ENCODE measurements at places on chromosomes 2 and 18. TPM values are rescaled to one million over a fixed set of nuclear protein-coding genes. Genes with fewer than 3 reads are reported as not detected.

DNA sequence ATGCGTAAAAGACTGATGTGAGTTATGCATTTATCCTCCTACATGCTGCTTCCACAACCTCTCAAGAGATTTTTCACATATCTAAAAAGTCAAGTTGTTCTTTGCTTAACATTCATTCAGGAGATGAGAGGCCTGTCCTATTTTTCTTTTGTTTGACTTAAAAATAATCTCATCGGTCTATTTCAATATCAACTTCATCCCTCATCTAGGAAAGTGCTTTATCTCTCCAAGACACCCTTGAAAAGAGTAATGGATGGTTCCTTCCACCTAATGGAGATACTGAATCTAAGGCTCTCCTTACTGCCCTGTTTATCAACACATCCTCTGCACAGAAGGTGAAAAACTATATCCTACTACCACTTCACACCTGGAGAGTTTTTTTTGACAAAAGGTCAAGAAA lies 2.4 kb downstream of the NFE2L2 start:
- no peak for DNase-seq

- no peak for DNase-seq
Observed at GRCh38 chr2:198901894-198902293, 555.8 kb downstream of the SATB2 start.

DNA sequence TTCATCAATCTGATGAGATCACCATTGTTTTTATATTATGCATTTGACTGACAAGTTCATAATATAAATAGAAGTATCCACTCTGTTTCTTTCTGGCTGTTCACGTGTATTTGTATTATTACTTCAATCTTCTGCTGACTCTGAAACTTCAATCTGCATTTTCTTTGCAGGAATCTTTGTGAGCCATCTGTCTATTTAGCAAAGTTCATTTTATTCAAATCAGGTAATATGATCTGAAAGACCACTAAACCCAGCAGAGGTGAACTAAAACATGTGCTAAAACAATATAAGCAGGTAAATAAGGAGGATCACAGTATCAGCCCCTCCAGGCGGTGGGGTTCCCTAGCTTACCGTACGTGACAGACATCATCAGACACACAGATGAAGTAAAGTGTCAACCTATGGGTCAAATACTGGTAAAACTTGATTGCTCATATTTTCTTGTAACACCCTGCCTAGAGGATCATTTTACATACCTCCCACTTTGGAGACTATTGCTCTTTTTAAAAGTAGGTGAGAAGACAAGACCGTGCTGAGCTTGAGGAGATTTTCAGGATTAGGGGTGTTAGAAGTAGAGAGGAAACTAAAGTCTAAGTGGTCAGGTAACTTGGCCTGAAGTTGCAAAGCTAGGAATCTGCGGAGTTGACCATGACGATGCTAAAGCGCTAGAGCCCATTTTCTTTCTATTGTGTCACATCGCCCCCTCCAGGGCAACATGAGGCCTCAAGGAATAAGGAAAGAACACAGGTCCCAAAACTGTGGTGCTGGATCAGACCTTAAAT lies 9.0 kb downstream of the DTNB start:
- DNase-seq, result peak; percentile 71

GRCh38 chr2:112137516-112138158 lies 548 bp upstream of the FBLN7 start:
- DNase-seq, result peak; percentile 57

GRCh38 chr2:170224692-170225294 lies 46.8 kb downstream of the MYO3B start:
- DNase-seq, result no peak

Gene FOXD4L1
- not detected for total RNA-seq

DNA sequence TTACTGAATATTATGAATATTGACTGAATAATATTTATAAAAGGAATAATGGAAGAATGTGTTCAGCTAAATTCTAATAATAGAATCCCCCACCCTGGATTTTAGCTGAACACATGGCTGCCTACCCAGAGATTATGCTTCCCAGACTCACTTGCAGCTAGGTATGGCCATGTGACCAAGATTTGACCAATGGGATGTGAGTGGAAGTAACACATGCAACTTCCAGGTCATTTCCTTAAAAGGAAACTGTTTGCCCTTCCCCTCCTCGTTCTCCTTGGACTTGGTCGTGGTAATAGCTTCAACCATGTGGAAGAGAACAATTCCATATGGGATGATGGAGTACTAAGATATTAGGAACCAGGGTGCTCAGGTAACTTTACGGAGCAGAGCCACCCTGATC lies 47.8 kb downstream of the KIAA2012 start:
- no peak for DNase-seq

GRCh38 chr2:226712941-226713340 lies 86.7 kb downstream of the IRS1 start:
- no peak for DNase-seq

Gene REG1B
- total RNA-seq, result not detected

GRCh38 chr2:111952871-111953452 lies 54.6 kb downstream of the MERTK start:
- no peak for DNase-seq

DNA sequence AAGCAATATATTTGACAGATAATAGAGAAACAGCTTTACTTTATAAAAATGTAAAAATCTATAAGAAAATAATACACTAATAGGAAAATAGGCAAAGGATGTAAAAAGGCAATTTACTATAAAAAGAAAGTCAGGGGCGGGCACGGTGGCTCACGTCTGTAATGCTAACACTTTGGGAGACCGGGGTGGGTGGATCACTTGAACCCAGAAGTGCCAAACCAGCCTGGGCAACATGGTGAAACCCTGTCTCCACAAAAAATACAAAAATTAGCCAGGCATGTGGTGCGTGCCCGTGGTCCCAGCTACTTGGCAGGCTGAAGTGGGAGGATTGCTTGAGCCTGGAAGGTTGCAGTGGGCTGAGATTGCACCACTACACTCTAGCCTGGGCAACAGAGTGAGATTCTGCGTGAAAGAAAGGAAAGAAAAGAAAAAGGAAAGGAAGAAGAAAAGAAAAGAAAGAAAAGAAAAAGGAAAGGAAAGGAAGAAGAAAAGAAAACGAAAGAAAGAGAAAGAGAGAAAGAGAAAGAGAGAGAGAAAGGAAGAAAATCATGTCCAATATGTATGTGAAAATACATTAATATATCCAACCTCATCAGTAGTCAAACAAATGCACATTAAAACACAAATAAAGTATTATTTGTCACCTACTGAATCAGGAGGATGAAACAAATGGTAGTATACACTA lies 65.1 kb downstream of the ADD2 start:
- peak; percentile 34 for DNase-seq

DNA sequence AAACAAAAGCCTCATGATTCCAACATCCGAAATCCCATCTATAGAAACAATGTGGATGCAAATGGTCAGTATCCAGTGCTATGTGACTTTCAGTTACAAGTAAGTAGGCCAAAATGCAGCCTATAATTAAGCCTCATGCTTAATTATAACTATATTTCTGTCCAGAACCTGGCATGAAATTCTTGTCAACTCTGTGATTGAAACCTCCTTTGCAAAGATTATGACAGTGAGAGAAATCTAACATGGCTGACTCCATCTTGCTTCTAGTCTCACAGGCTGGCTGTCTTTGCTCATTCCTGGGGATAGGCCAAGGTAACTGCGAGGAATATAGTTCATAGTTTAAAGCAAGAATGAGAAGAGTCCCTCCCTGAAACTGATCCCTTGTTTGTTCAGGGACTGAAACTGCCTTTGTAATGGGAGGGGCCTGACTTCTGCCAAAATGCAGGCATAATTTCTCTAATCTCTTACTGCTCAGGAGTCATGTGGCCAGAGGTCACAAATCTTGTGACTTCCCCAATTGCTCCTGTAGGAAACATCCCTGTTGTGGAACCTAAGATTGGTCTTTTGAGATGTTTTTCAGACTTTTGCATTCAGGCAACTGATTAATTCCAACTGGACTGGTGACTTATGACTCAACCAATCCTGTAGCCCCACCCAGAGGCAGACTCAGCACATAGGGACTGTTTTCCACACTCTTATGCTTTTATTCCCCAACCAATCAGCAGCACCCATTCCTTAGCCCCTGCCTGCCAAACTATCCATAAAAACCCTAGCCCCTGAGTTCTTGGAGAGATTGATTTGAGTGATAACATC lies 84.5 kb upstream of the TLK1 start:
- DNase-seq, result no peak

Gene NEURL3
- total RNA-seq, result not detected

DNA sequence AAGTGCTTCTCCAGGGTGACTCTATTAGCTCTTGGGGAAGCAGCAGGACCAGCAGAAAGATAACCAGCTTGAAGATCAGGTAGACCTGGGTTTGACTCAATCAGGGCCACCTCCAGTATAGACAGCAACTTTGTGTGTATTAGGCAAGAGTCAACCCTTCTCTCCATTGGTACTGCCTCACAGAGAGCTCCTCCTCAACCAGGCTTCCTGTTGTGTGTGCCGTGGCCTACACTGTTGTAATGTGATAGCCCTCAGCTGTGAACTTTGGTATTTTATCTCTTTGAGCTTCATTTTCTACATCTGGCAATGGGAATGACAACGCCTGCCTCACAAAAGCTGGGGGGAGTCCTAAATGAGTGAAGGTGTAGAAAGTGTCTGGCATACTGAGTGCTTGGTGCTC lies 17.0 kb upstream of the MAP3K20 start:
- no peak for DNase-seq

DNA sequence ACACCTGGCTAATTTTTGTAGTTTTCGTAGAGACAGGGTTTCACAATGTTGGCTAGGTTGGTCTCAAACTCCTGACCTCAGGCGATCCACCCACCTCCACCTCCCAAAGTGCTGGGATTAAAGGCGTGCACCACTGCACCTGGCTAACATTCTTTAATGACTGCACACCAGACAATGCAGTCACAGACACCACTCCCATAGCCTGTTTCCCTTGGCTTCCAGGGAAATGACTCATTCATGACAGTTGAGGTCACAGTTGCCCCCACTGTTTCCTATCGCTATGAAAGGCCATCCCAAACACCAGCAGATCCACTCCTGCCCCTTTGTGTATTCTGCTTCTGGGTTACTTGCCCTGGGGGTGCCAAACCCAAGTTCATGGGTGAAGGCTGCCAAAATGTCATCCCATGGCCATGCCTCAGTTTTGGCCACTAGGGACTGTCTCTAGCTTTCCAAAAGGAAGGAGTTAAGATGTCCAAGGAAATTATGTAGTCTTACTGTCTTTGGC lies 8.7 kb downstream of the CHMP1B start:
- DNase-seq, result peak; percentile 56

Gene COX7A2L
- total RNA-seq, result 96.0 TPM

Gene RBM44
- total RNA-seq, result 0.55 TPM

DNA sequence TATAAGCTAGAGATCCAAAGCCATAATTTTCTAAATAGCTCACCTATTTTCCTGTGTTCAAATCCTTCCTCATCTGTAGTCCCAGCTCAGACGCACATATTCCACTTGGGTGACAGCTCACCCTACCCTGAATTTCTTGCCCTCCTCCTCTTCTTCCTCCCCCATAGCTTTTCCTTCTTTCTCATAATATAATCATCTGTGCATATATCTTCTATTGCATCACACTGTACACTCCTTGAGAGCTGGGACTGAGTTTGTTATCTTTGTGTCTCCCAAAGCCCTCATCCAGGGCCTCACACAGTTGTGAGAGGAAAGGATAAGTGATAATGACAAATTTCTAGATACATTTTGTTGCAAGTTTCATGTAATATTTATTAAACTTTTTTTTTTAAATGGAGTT lies 55.9 kb upstream of the RTN4 start:
- no peak for DNase-seq

DNA sequence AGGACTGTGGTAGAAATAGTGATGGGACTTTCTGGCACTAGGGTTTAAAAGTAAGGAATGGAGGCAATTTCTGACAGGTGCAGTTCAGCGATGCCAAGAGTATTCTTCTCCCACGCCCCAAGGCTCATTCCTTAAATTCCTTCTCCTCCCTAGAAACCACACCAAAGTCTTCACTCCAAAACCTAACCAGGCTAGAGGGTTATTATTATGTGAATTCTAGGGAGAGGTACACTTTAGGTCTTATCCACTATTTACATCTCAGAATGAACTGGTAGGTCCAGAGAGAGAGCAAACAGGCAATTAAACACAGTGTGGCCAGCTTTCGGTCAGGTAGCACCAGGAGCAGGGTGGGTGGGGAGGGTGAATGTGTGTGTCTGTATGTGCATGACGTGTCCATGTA lies 11.4 kb downstream of the IL1F10 start:
- no peak for DNase-seq

DNA sequence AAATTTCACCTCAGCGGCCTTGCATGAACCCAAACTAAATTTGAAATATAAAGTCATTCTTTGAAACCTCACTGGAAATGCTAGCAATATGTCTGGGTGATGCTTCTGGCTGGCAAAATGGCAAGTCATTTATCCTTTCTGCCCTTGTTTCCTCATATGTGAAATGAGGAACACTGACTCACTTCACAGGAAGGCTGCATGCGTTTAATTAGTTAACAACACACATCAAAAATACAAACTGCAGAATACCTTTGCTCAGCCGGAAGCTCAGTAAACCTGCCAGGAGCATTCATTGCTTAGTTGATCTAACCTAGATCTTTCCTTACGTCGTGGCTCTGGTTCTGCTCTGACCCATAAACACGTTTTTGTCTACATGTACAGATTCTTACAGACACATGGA lies 214.2 kb upstream of the ACVR2A start:
- DNase-seq, result no peak

Gene PRKAG3
- total RNA-seq, result not detected

- peak; percentile 38 for DNase-seq
Observed at GRCh38 chr2:97702731-97703470, 10.5 kb upstream of the ZAP70 start.

GRCh38 chr2:105749583-105750400 lies 5.1 kb downstream of the NCK2 start:
- DNase-seq, result no peak

GRCh38 chr2:72338076-72338475 lies 190.4 kb upstream of the CYP26B1 start:
- DNase-seq, result no peak

- no peak for DNase-seq
Observed at GRCh38 chr18:35174093-35174731, 66.6 kb upstream of the ZNF397 start.

GRCh38 chr2:201126308-201127151 lies 10.6 kb downstream of the CFLAR start:
- DNase-seq, result no peak

DNA sequence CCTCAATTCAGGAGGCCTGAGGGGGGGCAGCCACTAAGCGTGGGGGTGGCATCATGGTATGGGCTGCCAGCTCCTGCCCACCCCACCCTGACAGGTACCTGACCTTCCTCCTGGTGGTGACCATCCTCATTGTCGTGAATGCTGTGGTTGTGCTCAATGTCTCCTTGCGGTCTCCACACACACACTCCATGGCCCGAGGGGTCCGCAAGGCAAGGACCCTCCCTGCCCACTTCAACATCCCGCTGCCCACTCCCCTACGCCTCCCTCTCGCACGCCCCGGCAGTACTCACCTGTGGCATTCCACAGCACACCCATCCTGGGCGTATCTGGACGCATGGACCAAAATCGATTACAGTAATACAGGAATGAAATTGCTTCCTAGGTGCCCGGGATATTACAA lies 4.0 kb downstream of the CHRNG start:
- no peak for DNase-seq

GRCh38 chr18:13067966-13068365 lies 76.8 kb downstream of the CEP192 start:
- no peak for DNase-seq

Gene GREB1L
- 17.5 TPM for total RNA-seq

Gene LGALSL
- 15.4 TPM for total RNA-seq
